ENCODE measurements at places on chromosomes 2 and 18.

DNA sequence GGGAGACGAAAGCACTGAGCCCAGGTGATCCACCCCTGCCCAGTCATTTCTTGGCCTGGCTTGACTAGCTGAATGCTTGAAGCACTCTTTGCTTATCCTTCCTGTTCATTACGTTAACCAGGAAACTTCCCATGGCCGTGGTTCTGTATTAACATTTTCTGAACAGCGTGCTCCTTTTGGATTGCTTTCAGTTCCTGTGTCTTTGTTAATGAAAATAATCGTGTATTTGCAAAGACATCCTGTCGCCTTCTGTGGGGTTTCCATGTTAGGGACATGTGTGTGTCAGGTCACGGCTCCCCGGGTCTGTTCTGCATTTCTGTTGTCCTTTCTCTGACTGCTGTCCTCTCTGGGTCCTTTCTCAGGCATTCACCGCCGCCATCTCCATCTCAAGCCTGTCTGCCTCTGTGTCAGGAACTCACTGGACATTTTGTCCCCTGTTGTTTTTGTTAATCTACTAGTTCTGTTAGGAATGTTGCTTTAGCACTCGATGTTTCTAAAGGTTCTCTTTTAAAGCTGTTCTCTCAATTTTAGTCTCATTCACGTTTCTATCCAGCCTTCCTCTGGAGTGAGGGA lies 434.1 kb upstream of the HS6ST1 start:
- DNase-seq: no peak

GRCh38 chr18:63342206-63342605 lies 22.6 kb upstream of the BCL2 start:
- DNase-seq: no peak

DNA sequence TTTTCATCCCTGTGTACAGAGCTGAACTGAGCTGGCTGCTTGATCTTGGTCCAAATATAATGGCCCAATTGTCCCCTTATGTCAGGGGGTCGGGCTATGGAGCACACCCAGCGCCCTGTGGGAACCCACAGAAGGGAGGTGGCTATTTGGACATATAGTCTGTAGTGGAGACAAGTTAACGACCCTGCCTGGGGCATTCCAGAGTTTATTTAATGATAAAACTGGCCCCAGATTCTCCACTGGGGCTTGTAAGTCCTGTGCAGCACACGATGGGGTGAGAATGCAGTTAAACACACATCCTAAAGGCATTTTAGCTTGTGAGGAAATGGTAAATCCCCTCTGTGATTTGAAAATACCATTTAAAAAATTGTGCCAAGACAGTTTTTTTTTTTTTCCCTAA lies 72.9 kb downstream of the QPCT start:
- DNase-seq: no peak

GRCh38 chr2:7788736-7789135 lies 871.5 kb downstream of the RNF144A start:
- no peak for DNase-seq

- DNase-seq: no peak
These were observed 1140.6 kb upstream of the LRRTM1 start for GRCh38 chr2:81445176-81445575.
